ENCODE measurements at places on chromosomes 7 and 10.

- no peak for DNase-seq
Measured at GRCh38 chr7:2509298-2509906, 10.2 kb upstream of the LFNG start.

DNA sequence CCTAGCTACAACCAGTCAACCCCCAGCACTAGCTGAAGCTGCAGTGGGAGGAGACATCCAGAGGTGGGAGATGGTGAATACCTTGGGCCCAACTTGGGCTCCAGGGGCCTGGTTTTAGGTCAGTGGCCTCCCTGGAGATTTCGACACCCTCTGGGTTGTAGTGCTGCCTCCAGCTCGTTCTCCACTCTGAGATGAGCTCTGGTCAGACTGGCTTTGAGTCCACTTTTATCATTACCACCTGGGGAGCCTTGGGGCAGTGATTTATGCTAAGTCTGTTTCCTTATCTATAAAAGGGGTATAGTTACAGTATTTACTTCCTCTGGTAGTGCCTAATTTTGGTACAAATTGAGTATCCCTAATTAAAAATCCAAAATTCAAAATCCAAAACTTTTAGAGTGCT lies 22.8 kb downstream of the PPIA start:
- DNase-seq: no peak

- DNase-seq: no peak
Measured at GRCh38 chr10:52877451-52877850, 104.9 kb upstream of the MBL2 start.

DNA sequence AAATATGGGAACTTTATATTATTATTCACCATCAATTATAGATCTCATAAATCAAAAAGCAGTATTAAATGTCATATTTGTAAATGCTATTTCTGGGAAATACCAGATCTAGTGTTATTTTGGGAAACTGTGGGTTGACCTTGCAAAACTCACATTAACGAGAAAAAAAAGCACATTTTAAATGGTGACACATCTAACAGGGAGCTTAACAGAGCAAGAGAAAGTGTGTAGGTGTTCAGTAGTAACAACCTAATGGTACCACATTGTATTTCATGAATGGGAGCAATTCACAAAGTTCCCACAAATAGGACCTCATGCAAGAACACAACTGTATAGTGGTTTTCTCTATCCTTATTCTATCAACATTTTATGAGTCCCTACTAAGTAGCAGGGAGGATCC lies 26.2 kb upstream of the HDAC9 start:
- no peak for DNase-seq

DNA sequence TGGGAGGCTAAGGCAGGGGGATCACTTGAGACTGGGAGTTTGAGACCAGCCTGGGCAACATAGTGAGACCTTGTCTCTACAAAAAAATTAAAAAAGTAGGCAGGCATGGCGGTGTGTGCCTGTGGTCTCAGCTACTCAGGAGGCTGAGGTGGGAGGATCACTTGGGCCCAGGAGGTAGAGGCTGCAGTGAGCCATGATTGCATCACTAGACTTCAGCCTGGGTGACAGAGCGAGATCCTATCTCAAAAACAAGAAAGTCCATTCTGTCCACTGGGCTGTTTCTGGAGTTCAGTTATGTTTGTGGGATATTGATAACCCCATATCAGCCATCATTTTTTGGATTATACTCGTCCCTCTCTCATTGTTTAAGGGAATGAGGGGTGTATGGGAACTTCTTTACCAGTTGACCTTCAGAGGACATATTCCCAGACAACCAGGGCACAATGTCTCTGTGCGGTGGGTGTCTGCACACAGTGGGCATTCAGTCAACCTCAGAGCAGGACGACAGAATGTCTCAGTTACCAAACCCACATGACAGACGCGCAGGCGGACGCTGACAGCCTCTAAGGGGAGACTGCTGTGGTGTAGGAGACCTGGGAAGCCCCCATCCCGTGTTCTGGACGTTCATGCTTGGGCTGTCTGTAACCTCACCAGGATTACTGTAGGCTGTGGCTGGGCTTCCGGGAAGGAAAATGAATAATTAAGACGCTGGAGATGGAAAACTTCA lies 69.4 kb downstream of the CARD11 start:
- no peak for DNase-seq

DNA sequence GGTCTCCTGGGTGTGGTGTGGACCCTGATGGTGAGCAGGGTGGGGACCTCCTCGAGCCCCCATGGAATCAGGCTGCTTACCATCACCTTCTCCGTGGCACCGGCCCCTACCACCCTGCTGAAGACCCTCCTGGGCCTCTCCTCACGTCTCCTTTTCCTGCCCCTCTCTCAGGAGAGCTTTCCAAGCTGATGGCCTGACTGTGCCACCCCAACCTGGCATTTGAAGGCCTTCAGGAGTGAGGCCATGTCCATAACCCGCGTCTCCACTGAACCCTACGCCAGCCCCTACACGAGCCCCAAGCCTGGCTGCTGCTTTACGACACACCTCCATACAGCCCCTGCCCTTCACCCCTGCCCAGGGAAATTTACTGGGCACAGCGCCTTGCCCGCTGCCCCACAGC lies 55.4 kb downstream of the ZRANB1 start:
- no peak for DNase-seq

DNA sequence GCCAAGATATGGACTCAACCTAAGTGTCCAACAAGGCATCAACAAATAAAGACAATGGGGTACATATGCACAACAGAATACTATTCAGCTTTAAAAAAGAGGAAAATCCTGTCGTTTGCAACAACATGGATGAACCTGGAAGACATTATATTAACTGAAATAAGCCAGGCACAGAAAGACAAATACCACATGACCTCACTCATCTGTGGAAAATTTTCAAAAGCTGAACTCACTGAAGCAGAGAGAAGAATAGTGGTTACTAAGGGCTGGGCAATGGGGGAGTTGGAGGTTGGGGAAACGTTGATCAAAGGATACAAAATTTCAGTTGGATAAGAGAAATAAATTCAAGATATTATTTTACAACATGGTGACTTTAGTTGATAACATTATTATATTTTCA lies 221.4 kb upstream of the PITRM1 start:
- DNase-seq: no peak

- no peak for DNase-seq
Measured at GRCh38 chr10:83222832-83223742, 916.2 kb upstream of the GHITM start.

DNA sequence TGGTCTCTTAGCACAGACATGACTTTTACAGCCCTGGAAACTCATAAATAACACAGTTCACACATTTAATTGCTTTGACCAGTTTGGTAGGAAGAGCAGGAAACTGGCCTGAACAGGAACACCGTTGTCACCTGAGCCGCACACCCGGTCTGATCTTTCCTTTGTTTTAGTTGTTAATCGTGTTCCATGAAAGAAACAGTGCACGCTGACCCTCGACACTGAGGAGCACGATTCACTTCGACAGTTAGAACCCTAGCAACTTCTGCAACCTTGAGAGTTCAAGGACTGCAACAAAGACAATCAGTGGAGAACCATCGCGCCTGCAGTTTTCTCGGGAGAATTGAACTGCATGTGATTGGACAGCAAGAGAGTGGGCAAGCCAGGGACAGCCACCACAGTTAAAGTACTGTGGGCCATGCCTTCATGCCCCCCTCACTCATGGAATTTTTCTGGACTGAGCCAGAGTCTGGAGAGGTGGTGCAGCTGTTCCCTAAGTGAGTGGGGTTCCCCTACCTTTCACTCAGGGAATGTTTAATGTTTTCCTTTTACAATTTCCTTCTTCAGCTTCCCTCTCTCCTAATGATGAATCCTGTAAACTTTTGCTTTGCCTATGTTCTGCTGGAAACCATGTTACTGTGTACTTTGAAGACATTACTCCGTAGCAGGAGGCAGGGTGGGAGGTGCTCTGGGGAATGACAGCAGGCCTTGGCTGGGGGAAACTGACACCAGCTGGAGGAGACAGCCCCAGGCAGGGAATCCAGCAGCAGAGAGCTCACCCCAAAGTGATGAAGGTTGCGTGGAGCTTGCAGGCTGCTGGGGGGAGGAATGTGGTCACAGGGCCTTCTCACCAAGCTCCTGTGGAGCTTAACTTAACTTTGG lies 198.7 kb downstream of the ZNF438 start:
- DNase-seq: no peak

DNA sequence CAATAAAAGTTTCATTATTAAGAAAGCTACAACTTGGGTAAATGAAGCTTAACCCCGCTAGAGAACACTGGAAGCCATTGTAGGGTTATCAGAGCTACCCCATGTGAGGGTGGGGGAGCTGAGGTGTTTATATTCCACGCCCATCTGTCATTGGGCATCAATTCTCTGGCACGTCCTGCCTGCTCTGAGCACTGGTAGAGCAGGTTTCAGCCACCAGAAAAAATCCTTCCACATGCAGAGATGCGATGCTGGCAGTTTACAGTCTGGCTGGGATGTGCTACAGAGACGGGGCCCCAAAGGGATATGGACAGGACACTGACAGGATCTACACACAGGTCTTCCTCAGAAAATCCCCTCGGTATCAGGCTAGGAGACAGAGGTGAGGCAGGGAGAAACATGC lies 15.9 kb upstream of the RAPGEF5 start:
- DNase-seq: no peak

- no peak for DNase-seq
Measured at GRCh38 chr10:70587045-70587658, 15.4 kb downstream of the PRF1 start.

GRCh38 chr7:119105381-119105780 lies 880.9 kb downstream of the ANKRD7 start:
- DNase-seq: no peak

GRCh38 chr10:95741807-95742467 lies 14.0 kb upstream of the ENTPD1 start:
- peak; percentile 73 for DNase-seq

DNA sequence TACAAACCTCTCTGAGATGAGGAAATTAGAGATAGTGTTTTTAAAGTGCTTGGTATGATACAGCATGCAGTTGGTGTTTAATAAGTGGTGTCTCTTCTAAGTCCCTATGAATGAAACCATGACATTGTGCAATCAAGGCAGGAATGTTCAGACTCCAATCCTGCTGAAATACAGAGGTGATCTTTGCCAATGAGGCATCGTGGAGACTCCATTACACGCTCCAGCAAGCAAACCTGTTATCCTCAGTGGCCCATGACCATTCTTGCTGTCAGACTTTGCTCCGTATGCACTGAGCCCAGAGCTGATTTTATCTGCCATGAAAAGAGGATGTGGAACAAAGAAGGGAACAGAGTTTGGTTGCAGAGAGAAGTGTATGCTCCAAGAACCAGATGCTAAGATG lies 47.3 kb downstream of the CDHR3 start:
- DNase-seq: no peak

DNA sequence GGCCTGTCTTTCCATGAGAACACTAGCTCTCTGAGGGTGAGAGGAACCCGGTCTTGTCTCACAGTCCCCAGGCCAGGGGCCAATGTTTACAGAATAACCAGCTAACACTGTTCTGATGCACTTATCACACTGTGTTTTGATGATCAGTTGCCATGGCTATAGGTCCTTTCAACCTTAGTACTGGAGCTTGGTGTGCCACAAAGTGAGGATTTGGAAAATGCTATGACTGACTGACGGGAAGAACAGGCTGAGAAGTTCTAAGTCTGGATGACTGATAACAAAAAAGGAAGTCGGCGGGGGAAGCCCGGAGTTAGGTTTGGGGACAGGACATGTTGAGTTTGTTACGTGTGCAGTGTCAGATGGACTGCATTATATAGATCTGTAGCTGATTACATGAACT lies 141.8 kb downstream of the CTTNBP2 start:
- DNase-seq: no peak

DNA sequence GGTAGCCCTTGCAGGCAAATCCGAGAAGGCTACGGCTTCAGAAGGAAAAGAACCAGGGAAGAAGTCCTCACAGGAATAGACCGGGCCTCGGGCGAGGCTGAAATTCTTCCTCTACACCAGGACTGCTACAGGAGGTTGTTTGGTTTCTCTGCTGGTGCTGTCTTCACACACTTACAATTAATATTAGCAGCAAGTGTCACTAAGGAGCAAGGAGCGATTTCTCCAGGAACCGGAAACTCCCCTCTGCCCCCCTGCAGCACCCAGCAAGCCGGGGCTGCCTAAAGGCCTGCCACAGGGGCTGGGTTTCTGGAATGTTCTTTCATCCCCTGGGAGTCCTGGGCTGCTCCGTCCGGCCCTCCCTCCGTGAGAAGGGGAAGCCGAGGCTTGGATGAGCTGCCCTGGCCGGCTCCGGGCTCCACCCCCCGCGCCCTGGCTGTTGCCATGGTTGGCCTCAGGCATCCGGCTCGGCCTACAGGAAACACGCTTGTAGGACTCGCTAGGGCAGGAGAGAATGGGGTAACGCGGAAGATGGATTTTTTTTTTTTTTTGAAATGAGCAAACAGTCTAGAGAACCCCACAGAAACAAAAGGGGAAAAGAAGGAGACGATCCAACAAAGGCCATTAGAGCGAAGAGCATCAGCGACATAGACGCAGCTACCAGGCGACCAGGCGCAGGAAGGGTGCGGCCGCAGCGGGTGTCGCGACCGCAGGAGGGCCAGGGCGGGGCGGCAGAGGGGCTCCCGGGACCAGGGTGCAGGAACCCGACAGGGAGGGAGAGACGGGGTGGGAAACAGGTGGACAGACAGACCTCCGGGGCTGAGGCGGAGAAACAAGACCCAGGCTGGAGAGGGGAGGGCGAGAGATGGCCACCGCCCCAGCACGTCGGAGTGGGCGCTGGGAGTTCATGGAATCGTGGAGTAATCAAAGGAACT lies 33.0 kb downstream of the EN2 start:
- DNase-seq: peak; percentile 37

- DNase-seq: no peak
Measured at GRCh38 chr7:90841759-90842429, 245.8 kb downstream of the CDK14 start.

DNA sequence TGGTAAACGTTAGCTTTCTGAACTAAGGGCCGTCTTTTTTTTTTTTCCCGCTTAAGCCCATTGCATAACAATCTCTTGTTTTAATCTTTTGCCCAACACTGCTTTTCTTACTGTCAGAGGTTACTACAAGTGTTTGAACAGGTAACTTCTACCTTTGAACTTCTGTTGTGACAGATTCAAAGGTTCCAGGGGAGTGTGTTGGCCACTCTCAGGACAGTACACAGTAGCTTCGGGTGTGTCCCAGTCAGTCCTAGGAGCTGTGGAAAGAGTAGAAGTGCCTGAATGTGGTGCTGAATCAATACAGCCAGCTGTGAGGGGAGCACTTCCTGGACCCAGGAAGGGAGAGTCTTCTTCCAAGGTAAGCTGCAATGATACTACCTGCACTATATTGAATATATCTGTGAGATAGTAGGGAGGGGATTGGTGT lies at the start of gene ACSL5:
Gene ACSL5, plus strand, starts transcription at position 205 of the 427 bp plus-strand sequence. CDS start 20,831 bp downstream, outside the sequence.
- DNase-seq: no peak

- no peak for DNase-seq
Measured at GRCh38 chr7:35694161-35694783, 663 bp downstream of the HERPUD2 start.

Data from heart left ventricle (tissue), 16 donors.